ENCODE measurements at places on chromosomes 7 and 10.

- DNase-seq: no peak
These were observed 53.0 kb downstream of the GSDME start for GRCh38 chr7:24704311-24704710.

DNA sequence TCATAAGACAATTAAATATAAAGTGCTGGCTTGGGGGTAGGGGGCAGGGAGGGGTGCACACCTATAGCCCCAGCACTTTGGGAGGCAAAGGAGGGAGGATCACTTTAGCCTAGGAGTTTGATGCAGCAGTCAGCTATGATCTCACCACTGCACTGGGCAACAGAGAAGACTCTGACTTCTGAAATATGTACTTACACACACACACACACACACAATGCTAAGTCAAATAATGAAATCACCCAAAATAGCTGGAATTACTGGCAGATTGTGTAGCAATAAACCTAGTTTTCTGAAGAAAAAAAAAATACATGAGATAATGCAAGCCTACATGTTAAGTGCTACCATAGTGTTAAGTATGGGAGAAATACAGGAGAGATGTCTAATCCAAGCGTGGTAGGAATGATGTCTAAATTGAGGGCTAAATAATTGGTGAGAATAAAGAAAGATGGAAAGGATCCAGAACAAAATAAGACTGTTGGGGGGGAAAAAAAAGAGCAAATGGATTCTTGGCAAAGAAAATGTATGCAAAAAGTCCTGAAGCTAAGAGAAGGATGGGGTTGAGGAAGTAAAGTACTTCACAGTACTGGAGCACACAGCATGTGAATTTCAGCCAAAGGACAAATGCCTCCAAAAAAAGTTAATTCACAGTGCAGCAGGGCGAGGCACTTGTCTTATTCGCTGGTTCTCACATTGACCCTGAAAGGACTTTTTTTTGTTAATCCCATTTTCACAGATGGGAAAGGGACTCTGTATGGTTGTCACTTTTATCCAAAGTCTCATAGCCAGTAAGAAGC is 73.9 kb downstream of the IGF2BP3 start:
- DNase-seq: no peak

- peak; percentile 17 for DNase-seq
These were observed 10.1 kb upstream of the ADAP1 start for GRCh38 chr7:964401-965231.

DNA sequence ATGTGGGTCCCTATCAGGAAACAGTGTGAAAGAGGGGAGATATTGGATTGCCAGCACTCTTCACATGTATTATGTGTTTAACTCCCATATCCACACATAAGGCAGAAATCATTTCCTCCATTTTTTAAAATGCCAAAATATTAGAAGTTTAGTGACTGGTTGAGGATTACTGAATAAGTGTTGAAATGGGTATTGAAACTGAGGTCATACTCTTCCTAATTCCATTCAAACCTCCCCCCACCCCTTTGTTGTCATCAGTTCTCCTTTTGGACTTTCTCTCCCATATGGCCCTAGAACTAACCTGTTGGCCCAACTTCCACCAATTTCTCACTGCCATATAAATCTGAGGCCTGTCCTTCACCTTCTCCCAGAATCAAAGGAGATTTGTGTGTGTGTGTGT is 81.6 kb downstream of the EVX1 start:
- DNase-seq: no peak

- DNase-seq: no peak
These were observed 165.1 kb downstream of the SH3PXD2A start for GRCh38 chr10:103690281-103690680.

DNA sequence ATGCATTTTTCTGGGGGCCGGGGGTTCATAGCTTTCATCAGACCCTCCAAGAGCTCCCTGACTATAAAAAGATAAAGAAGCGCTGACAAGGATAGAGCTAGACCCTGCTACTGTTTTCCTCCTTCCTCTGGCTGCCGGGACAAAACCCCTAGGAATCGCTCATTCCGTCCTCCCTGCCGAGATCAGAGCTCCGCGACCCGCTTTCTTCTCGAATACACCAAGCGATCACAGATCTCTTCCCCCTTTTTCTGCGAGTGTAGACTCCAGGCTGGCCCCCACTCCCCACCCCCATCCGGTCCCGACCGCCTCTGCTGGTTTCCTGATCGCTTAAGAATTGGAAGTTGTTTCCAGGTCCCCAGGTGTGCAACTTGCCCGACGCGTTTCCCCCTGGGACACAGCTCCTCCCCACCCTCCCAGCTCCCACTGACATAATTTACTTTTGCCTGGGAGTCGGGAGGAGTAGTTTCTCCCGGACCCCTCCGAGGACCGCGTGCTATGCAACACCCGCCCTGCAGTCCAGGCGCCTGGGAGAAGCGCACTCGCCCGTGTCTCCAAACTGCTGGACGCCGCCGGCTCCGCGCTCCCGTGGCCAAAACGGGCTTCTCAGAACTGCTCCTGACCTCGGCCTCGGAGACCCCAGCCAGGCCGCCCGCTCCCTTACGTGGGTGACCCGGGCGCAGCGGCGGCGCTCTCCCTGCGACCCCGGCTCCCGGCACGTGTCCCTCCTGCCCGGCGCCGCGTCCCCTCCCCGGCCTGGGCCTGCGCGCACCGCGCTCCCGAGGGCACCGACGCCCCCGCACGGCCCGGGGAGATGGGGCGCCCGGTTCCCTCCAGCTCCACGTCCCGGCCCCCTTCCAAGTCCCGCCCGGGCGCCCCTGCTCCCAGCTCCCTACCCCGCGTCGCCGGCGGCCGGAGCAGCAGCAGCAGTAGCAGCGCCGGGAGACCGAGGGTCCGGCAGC is 552 bp downstream of the IL15RA start:
- DNase-seq: no peak

DNA sequence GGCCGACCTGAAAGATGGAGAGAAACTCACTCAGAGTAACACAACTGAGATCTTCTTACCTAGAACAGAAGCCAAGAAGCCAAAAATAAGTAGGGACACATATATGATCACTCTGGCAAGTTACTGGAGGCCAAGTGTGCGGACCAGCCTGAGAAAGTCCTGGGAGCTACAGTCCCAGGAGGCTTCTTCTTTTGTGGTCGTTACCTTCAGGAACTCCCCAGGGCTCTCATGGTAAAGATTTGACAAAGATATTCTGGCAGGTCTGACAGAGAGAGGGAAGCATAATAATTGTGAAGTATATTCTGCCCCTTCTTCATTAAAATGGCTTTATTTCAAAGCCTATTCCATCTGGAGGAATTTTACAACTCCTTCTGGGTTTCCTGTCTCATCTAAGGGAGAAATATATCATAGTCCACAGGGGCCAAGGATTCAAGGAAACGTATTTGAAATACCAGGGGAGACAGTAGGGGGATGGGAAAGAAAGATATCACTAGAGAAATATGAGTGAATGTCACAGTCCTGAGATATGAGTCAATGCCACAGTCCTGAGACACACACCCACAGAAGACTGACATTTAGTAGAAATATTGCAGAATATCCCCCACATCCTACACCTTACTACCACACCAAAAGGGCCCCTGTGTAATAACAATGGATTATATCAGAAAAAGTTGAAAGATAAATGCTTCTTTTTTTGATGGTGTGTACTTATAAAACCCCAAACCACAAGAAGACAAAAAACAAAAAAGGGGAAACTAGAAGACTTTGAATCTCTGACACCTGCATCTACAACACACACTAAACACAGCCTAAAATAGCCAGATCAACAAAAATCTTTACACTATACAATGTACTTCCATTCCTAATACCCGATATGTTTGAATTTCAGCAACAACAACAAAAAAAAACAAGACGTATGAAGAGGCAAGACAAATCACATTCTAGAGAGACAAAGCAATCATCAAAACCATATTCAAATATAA is 594.2 kb upstream of the NRG3 start:
- no peak for DNase-seq

DNA sequence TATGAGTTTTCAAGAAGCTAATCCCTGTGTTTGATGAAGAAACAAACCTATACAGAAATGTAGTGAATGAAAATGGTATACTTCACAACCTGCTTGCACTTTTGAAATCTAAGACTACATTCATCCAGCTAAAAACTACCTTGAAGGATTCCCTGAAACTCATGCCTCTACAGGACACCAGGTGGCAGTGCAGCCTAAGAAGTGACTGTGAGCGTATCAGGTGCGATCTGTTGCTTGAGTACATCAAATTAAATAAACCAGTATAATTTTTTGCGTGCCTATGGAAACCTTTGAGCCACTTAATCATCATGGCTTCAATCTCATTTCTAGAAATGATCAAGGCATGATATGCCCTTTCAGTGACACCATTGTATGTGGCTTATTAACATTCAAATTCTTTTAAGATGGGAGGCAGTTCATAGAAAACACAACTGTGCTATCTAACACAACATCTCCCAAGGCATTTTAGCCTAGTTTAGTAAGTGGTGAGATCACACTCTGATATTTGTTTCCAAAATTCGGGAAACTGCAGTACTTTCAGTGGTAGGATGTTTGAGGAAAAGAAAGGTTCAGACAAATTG is 57.4 kb downstream of the PPP1R17 start:
- DNase-seq: peak; percentile 33

DNA sequence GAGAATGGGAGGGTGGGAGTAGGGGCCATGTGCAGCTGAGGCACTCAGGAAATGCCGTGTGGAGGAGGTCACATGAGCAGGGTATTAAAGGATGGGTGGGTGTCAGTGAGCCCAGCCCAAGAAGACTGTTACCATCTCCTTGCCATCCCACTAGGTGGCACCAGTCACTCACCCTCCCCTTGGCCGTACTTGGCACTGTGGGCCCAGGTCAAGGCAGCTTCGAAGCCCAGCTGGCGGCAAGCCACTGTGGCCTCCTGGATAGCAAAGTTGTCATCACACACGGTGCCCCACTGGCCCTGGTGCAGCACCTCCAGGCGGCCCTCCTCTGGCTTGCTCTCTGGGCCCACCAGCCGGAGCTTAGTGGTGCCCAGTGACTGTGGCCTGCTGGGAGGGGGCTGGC is 5.4 kb downstream of the LOXL4 start:
- no peak for DNase-seq

DNA sequence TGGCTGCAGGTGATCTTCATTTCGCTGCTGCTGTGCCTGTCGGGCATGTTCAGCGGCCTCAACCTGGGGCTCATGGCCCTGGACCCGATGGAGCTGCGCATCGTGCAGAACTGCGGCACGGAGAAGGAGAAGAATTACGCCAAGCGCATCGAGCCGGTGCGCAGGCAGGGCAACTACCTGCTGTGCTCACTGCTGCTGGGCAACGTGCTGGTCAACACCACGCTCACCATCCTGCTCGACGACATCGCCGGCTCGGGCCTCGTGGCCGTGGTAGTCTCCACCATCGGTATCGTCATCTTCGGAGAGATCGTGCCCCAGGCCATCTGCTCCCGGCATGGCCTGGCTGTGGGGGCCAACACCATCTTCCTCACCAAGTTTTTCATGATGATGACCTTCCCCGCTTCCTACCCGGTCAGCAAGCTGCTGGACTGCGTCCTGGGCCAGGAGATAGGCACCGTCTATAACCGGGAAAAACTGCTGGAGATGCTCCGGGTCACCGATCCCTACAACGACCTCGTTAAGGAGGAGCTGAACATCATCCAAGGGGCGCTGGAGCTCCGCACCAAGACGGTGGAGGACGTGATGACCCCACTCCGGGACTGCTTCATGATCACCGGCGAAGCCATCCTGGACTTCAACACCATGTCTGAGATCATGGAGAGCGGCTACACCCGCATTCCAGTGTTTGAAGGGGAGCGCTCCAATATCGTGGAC is 1.3 kb downstream of the CNNM2 start:
- no peak for DNase-seq

DNA sequence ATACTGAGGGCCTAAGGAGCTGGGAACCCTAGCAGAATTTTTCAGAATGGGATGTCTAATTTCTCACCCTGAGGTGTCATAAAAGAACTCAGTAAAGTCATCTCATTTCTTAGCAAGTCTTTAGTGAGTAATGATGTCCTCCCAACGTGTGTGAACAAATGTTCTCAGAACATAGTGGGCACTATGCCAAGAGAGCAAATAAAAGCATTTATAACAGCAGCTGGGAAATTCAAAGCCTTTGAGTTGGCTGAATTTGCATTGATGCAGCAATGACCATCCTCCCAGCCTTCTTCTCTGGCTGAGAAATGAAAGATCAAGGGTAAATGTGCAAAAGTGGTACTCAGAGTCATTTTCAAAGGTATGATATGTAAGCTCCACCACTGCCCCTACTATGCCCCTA is 109.4 kb downstream of the FAM107B start:
- DNase-seq: no peak

- DNase-seq: no peak
These were observed 393.8 kb downstream of the LRMDA start for GRCh38 chr10:75825235-75825634.

DNA sequence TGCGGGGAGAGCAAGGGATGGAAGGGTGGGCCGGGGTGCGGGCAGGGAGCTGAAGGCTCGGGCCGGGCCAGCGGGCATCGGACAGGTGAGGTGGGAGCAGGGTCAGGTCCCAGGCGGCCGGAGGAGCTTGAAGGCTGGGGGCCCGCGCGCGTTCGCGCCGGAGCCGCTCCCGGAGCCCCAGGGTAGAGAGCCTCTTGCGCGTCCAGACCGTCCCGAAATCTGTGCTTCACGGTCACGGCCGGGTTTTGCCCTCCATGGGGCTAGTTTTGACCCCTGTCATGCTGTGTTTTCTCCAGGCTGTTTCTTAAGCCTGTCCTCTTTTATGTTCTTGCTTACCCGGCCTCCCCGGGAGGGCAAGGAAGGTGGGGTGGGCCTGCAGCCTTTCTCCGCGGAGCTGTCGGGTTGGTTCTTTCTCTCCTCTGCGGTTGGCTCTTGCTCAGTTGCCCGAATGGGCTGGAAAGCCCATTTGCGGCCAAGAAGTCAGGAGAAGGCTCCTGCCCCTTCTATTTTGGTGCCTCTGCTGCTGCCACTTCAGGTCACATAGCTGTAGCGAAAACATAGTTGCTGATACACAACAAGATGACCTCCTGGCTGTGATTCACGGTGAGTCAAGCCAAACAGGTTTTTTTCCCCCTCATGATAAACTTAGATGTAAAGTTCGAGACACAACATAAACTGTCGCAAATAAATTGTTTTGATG is 650 bp downstream of the UBE2D1 start:
- no peak for DNase-seq

DNA sequence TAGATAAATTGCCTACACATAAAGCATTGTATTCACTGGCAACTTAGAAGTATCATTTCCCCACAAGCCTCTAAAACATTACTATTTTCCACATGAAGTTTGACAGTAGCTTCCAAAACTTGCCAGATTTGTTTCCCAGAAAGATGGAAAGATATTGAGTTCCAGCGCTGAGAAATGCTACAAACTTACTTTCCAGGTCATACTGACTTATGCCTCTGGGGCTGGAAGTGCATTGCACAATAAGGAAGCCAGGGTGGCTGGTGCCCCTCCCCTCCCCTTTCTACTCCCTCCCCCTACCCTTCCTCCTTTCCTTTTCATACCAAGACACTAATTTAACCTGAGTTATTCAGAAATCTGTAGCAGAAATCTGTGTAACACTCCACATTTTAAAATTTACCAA is 212.6 kb downstream of the WDR37 start:
- no peak for DNase-seq

- no peak for DNase-seq
These were observed 98.7 kb upstream of the MBL2 start for GRCh38 chr10:52871191-52871843.

- DNase-seq: no peak
These were observed 643 bp downstream of the ADGRA1 start for GRCh38 chr10:133088179-133088955.

- no peak for DNase-seq
These were observed 83.9 kb downstream of the ADCY1 start for GRCh38 chr7:45657890-45658715.

Measured in cerebellar nuclear complex (tissue), 1 donor.